Aorta (tissue), 5 donors: ENCODE measurements at places on chromosomes 7 and 10. TPM values are rescaled to one million over a fixed set of nuclear protein-coding genes. Genes with fewer than 3 reads are reported as not detected.

DNA sequence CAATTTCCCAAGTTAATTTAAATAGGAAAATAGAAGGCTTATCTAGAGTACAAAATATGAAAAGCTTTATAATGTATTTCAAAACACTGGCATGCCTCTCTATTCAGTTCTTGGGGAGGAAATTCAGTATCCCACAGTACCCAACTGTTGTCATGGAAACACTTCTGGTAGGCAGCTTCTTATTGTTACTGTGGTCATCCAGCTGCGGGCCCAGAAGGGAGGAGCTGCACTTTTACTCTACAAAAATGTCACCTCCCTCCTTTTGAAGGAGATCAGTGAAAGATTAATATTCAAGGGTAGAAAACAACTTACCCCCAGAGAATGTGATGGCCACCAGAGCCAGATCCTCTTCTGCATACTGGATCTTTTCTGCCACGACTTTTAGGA is 202.8 kb downstream of the RAPGEF5 start:
- peaks cover 3% of the 10 kb centered on the region for H3K4me1 ChIP-seq
- H3K36me3 ChIP-seq = peaks cover 9% of the 10 kb centered on the region
- no peak overlapping the region for H3K27ac ChIP-seq

Gene PDK4
- 34.1 TPM for total RNA-seq

DNA sequence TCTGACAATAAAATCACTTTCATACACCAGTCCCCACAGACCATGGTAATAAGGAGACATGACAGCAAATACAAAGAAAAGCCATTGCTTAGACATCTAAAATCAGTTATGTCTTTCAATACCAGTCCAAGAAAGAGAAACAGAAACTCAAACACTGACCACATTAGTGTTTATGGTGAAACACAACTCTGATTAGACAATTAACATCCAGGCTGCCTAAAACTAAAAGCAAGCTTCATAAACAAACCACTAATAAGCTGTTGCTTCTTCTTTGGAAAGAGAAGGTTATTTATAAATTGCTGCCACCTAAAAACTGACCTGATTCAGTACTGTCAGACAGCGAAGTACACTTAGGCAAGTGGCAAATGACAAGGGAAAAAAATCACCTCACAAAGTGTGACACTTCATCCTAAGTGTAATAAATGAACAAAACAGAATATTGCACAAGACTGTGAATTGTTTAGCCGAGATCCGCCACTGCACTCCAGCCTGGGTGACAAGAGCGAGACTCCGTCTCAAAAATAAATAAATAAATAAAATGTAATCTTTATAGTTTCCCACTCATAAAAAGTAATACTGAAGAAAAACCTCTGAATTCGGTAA is 277.4 kb downstream of the PARD3 start:
- no peaks in the 10 kb centered on the region for H3K27me3 ChIP-seq
- no peak overlapping the region for H3K4me3 ChIP-seq
- H3K27ac ChIP-seq = no peak overlapping the region
- peaks cover 4% of the 10 kb centered on the region for H3K4me1 ChIP-seq
- H3K36me3 ChIP-seq = no peaks in the 10 kb centered on the region

DNA sequence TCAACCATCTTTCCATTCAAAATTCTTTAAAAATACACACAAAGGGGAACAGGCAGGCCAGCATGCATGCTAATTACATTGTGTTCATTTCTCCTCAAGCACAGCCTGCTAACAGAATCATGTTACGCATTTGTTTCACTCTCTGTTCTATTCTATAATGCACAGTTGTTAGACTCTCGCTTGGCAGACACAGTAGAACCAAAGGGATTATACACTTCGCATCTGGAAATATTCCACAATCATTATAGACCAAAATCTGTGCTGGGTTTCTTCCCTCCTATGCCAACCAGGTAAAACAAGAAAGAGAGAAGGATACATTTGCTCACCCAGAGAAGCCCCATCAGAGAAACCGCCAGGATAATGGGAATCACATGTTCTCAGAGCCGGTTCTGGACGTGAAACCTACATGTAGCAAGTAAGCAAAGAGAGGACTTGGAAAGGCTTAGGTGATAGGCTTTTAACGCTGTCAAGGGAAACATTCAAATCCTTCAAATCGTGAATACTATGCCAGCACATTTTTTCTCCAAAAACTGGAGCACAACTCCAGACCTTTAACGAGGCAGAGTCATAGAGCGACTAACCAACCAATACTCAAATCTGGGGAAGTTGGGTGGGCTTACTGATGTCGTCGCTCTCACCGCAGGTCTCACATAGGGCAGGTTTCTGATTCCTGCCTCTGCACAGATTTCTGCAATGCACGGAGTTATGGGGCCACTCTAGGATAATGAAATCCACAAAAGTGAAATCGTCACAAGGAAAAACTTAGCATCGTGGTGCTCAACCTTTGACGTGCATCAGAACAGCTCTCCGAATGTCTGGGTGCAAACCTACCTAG is 380.5 kb upstream of the AUTS2 start:
- H3K27ac ChIP-seq = no peak overlapping the region
- no peaks in the 10 kb centered on the region for H3K36me3 ChIP-seq
- H3K27me3 ChIP-seq = no peaks in the 10 kb centered on the region
